Esophagus squamous epithelium (tissue), 5 donors: ENCODE measurements at places on chromosomes 1 and 21. TPM values are rescaled to one million over a fixed set of nuclear protein-coding genes. Genes with fewer than 3 reads are reported as not detected.

The HMGN2 gene
- total RNA-seq = 105 TPM

The EFNA3 gene
- total RNA-seq = 20.0 TPM

The KIF21B gene
- 0.53 TPM for total RNA-seq

The PRAMEF11 gene
- not detected for total RNA-seq

The CELA3A gene
- not detected for total RNA-seq

The PTGFR gene
- 2.3 TPM for total RNA-seq

The RIMS3 gene
- total RNA-seq = 1.8 TPM

The DMRTA2 gene
- 1.6 TPM for total RNA-seq

The CDC42SE1 gene
- 121 TPM for total RNA-seq

The GLMN gene
- 10.9 TPM for total RNA-seq

The FAM43B gene
- 0.13 TPM for total RNA-seq
